NCI-H526 treated with DMSO at 0.1 percent for 48 hours (cell line): ENCODE measurements at places on chromosomes 12 and 14.

- DNase-seq: peak; percentile 49
These were observed 12.9 kb upstream of the NEMF start for GRCh38 chr14:49865431-49865859.

- no peak for DNase-seq
These were observed 5.0 kb downstream of the TAMALIN start for GRCh38 chr12:52011602-52012214.

DNA sequence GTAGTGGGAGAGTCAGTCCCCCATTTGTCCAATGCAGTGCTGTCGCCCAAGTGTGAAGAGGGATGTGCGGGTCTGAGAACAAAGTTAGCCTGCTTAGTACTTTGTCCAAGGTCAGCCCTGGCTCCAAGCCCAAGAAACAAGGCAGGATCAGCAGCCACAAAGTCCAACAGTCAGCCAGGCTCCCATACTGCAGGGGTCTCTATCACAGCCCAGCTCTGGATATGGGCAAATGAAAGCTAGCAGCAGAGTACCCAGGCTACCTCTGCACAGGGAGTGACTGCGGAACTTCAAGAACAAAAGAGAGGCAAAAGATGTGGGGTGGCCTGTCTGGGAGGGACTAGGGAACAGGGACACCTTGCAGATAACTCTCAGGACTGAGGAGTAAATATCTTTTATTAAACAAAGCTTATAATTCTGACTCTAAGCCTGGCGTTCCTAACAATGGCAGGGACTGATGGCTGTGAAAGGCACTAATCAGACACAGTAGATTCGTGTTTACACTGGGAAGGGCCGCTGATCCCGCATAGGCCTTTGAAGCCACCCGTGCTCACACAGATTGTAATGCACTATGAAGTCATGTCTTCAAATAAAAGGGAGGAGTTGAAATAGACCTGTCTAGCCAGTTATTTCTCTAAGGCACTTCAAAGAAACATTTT, 91.0 kb upstream of the EEA1 start:
- DNase-seq: no peak

- no peak for DNase-seq
These were observed 81.7 kb upstream of the TMEM263 start for GRCh38 chr12:106873983-106874382.

GRCh38 chr12:132492522-132492921, 2.6 kb downstream of the FBRSL1 start:
- no peak for DNase-seq

DNA sequence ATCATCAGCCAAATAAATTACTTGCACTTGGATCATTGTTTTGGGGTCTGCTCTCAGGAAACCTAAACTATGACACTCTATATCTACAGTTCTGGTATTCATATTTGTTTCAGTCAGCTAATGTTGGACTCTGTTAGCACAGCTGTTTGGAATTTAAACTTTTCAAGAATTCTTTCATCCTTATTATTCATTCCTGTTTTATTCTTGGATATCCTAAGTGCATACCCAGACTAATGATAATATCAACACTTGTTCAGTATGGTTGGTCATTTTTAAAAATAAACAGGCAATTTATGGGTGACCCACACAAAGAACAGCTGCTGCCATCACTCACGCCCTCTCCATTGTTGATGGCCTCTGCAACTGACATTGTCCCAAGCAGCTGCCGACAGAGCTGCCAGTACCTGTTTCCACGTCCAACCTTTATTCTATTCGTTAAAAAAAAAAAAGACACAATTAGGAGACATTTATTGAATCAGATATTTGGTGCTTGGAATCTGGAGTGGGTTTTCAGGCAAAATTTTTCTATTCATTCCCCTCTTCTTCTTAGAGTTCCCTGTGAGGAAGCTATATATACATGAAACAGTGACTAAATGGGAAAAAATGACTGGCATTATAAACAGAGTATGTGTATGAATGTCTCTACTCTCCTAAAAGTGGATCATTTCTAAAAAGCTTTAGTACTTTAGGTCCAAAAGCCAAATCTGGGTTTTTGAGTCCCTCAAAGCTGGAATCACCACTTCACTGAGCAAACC, 252.1 kb upstream of the NAV3 start:
- no peak for DNase-seq

GRCh38 chr12:132433641-132434395, 56.1 kb upstream of the FBRSL1 start:
- DNase-seq: no peak

- no peak for DNase-seq
These were observed 33.6 kb upstream of the STRAP start for GRCh38 chr12:15848606-15849005.

DNA sequence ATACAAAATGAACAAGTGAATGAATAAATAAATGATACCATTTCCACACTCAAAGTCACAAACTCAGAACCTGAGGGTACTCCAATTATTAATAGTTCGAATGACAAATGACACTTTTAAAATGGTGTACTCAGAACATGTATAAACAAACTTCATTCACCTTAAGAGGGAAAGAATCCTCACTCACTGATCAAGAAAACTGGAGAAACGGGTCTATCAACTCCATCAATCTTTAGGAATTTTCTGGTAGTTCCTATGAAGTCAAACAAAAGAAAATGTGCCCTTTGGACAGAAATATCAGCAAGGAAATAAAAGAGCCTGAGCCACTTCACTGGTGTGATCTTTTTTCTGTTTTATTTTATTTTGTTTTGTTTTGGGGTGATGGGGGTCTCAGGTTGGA, 5.2 kb upstream of the NRDE2 start:
- DNase-seq: no peak

- peak; percentile 44 for DNase-seq
These were observed 1.1 kb upstream of the GNB3 start for GRCh38 chr12:6839482-6840201.

GRCh38 chr12:74537126-74537706, 419 bp upstream of the ATXN7L3B start:
- peak; percentile 90 for DNase-seq

GRCh38 chr12:43884683-43885410, 49.0 kb downstream of the TMEM117 start:
- DNase-seq: no peak

GRCh38 chr12:479161-479560, 19.4 kb downstream of the B4GALNT3 start:
- no peak for DNase-seq

DNA sequence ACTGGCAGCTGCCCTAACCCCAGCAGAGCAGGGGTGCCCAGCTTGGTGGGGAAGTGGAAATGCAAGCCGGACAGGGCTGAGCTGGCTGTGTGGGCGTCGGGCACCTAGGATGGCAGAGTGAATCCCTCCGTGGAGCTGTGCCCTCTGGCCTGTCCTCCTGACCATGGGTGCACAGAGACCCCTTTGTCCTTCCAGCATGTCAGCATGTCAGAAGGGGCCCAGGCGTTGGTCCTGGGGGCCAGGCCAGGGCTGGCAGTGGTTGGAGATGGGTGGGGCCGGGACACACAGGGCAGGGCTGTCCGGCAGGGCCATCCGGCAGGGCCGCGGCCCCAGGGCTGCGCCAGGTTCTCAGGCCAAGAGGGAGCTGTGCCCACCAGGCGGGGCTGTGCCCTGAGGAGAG, 8.8 kb upstream of the TEX22 start:
- no peak for DNase-seq

DNA sequence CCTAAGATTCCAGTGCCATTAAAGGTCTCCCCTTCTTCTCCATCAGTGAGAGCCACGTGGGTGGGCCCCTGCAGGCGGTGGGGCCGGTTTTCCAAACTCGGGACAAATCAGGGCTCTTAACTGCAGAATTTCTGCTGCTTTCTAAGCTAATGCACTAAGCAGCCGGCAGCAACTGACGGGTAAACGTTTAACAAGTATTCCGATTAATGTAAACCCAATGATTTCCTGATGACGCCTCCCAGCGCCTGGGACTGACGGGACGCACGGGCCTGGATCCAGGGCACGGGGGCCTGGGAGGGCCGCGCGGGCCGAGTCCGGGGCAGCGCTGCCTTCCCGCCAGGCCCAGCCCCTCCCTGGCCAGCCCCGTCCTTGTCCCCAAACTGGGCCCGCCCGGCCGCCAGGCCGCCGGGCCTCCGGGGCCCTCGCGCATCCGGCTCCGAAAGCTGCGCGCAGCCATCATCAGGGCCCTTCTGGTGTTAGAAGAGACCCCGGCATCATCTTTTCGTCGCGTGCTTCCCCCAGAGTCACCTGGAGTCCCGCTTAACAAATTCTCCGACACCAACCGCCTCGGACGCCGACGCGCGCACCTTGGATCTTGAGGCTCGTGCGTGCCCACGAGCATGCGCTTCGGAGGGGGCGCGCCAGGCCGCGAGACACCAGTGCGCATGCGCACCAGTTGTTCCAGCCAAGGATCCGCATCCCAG, at the start of gene MLH3:
MLH3 (minus strand) TSS at position 616 of the 704 bp plus-strand sequence. CDS start 1,812 bp downstream, outside the sequence.
- DNase-seq: peak; percentile 82
